ENCODE measurements at places on chromosomes 1 and 21.

GRCh38 chr1:145729666-145730436 lies 10.6 kb downstream of the CD160 start:
- no peak for DNase-seq

- no peak for DNase-seq
Observed at GRCh38 chr1:106780806-106781569, 275.5 kb upstream of the PRMT6 start.

DNA sequence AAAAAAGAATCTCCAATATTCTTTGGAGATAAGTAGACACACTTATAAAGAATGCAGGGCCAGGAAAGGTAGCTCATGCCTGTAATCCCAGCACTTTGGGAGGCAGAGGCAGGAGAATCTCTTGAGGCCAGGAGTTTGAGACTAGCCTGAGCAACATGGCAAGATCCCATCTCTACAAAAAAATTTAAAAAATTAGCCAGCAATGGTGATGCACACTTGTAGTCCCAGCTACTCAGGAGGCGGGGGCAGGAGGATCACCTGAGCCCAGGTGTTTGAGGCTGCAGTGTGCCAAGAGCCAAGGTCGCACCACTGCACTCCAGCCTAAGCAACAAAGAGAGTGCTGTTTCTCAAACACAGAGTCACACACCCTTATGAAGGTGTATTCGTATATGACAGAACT lies 385.0 kb downstream of the SMYD3 start:
- DNase-seq: no peak

- DNase-seq: no peak
Observed at GRCh38 chr1:198776602-198777029, 137.8 kb downstream of the PTPRC start.

DNA sequence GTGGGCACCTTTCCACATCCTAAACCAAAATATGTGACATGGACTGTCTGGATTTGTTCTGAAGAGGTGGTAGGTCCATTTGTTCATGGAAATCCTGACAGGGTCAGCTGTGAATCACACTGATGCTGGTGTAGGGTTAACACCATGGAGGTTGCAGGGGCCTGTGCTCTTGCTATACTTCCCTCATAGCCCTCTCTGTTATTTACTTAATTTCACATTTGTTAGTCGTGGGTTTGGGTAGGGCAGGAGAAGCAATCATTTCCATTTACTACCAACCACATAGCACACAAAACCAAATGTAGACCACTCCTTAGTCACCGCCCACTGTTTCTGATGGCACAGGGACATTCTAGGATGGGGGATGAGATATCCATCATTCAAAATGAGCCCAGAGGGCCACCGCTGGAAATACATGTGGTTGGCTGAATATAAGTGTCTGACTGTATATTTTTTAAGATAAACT lies 61.8 kb upstream of the POU2F1 start:
- DNase-seq: no peak

DNA sequence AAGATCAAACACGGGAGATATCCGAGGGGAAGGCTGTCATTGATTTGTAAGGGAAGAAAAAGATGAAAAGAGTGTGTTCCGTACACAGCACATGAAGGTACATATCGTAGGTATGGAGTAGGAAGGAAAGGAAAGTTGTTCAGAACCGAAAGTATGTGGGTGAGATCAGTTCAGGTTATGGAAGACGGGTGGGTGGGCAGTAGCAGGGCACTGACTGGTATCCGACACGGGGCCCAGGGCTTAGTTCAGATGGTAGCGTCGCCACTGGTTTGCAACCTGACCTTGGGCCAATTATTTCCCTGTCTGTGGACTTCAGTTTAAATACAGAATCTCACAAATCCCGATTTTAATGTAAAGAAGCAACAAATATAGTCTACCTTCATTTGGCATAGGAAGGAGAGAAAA lies 27.8 kb upstream of the A3GALT2 start:
- no peak for DNase-seq

- no peak for DNase-seq
Observed at GRCh38 chr1:52970149-52970548, 43.1 kb downstream of the SCP2 start.

DNA sequence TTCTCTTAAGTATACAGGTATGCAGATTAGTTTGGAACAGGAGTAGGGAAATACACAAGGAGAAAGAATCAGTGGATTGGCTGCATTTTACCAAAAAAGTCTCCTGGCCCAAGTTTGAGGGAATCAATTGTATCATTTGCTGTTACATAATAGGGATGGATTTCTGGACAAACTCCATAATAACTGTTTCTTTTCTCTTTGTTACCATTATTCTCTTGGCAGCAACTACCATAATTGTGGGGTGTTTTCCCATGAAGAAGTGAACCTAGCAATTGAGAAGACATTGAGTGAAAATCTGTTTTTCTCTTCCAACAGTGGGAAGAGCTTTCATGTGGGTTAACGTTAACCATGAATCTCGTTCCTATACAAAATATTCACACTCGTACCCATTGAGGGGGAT lies 46.4 kb upstream of the DPT start:
- DNase-seq: no peak

DNA sequence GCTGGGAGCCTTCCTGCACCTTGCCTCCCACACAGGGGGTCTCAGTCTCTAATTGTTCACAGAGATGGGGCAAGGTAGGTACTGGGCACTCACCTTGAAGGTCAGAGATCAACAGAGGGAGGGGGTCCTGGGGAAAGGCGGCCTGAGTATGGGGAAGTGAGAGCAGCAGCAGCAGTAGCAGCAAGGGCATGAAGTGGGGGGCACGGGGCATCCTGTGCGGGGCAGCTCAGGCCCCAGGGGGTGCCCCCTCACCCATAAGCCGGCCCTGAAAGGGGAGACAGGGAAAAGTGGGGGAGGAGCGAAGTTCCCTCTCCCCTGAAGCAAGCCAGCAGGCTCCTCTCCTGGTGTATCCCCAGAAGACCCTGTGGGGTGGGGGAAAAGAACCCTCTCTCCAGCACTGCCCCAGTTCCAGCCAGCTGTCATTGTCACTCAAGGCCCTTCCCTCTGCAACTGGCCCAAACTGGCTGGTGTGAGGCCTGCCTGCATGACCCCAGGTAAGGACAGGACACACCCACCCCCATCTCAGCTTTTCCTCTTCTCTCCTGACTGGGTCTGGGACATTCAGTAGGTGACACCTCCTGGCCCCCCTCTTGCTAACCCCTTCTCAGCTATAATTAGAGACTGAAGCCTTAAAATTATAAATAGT lies 3.9 kb downstream of the SEMA6C start:
- DNase-seq: no peak

GRCh38 chr1:29272147-29272907 lies 36.0 kb downstream of the PTPRU start:
- DNase-seq: no peak

- no peak for DNase-seq
Observed at GRCh38 chr1:156510709-156511108, 10.1 kb upstream of the MEF2D start.

DNA sequence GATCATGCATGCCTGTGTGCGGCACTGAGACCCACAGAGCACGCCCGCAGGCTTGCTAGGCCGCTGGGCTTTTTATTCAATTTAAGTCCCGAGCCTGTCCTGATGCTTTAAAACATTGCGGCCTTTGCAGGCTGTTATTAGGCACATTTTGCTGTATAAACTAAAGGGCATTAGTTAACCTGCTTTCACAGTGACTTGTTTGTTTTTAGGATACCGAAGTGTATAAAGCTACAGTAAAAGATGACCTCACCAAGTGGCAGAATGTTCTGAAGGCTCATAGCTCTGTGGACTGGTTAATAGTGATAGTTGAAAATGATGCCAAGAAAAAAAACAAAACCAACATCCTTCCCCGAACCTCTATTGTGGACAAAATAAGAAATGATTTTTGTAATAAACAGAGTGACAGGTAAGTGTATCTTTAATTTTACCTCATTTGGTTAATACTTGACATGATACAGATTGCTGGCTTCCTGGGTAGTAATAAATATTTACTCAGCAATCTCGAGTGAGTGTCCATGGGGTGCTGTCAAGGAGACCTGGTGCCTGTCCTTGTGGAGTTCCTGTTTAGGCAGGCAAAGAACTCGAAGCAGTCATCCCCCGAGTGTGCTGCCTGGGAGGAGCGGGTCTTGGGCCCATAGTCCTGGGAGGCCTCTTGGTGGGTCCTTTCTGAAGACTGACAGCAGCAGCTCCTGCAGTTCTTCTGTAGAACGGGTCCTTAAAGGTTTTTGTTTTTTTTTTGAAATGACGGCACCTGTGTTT lies 40.1 kb downstream of the TRAPPC10 start:
- DNase-seq: no peak

- DNase-seq: no peak
Observed at GRCh38 chr1:109192433-109192832, 21.3 kb upstream of the SARS1 start.

DNA sequence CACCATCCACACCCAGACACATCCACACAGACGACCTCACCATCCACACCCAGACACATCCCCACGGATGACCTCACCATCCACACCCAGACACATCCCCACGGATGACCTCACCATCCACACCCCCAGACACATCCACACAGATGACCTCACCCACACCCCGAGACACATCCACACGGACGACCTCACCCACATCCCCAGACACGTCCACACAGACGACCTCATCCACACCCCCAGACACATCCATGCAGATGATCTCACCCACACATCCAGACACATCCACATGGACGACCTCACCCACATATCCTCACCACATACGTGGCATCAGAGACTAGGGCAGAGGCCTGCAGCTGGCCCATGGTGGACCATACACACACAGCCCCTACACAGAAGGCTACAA lies 14.7 kb upstream of the FABP3 start:
- DNase-seq: no peak

GRCh38 chr1:110976089-110976488 lies 12.4 kb upstream of the LRIF1 start:
- no peak for DNase-seq

- peak; percentile 31 for DNase-seq
Observed at GRCh38 chr1:16078925-16079656, 5.6 kb upstream of the FAM131C start.

All from NCI-H524 treated with DMSO at 0.1 percent for 48 hours (cell line).